ENCODE measurements at places on chromosomes 4 and X.

GRCh38 chr4:137238456-137239162 lies 293.7 kb downstream of the PCDH18 start:
- no peak for DNase-seq

GRCh38 chr4:7192252-7193029 lies at the start of gene SORCS2:
Gene SORCS2 (plus strand): TSS chr4:7192538.
- DNase-seq = no peak

GRCh38 chr4:81221303-81222081 lies 6.5 kb upstream of the PRKG2 start:
- no peak for DNase-seq

- no peak for DNase-seq
Observed at GRCh38 chr4:128862608-128863311, 53.3 kb downstream of the JADE1 start.

GRCh38 chr4:14771094-14771493 lies 231.2 kb upstream of the CPEB2 start:
- no peak for DNase-seq

- no peak for DNase-seq
Observed at GRCh38 chrX:123424546-123424945, 240.5 kb downstream of the GRIA3 start.

GRCh38 chr4:38684271-38684670 lies 20.3 kb downstream of the KLF3 start:
- DNase-seq = no peak

DNA sequence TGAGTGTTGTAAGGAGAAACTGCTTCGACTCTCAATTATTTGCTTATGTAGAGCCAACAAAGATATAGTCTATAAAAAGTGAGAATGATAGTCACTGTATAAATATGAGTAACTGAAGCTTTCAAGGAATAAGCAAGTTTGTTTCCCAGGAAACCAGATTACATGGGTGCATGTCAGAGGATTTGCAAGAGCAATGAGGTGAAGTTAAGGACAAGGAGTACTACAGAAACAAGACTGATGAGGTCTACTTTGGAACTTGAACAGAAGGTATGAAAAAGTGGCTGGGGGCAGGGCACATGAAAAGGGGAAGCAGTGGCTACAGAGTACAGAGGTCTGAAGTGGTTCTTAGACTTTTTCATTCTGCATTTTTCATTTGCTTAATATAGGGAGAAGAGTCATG lies 321.0 kb upstream of the CXXC4 start:
- no peak for DNase-seq

- DNase-seq = no peak
Observed at GRCh38 chr4:123488916-123489315, 92.3 kb downstream of the SPRY1 start.

DNA sequence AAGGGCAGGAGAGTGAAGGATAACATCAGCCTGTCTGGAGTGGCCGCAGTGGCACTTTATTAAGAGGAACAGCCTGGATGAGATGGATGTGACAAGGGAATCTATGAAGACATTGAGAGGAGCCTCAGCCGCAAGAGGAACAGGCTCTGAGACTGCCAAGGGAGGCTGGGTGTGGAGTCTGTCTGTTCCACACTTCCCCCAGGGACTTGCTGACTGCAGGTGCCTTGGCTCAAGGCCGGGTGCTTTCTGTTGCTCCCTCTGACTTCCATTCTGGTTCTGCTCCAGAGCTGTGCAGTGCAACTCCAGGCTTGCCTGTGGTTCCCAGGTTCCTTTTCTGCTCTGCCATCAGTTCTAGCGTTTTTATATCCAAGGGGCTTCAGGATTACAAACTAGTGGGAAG lies 54.6 kb downstream of the FRMPD3 start:
- DNase-seq = no peak

DNA sequence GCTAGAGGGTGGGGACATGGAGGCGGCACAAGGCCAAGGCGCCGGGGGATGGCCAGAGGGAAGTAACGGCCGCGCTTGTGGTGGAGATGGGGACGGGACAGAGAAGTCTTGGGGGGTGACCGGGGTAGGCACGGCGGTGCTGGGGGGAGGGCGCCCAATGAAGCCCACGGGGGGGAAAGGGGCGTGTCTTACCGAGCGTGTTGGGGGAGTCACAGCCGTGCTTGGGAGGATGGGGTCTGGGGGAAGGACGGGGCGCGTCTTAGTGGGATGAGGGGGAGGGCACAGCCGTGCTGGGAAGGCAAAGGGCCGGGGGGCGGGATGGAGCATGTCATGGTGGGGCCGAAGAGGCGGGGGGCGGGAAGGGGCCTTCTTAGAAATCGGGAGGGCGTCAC lies 952 bp downstream of the ARSD start:
- no peak for DNase-seq

- no peak for DNase-seq
Observed at GRCh38 chrX:136647677-136648360, at the start of gene CD40LG. Gene CD40LG (plus strand): TSS chrX:136648158. CDS start chrX:136648249, 91 bp downstream.

Measured in NCI-H1436 treated with DMSO at 0.1 percent for 48 hours (cell line).